ENCODE measurements at places on chromosomes 7 and 10. TPM values are rescaled to one million over a fixed set of nuclear protein-coding genes. Genes with fewer than 3 reads are reported as not detected.

Gene SFTPA1
- total RNA-seq = not detected

DNA sequence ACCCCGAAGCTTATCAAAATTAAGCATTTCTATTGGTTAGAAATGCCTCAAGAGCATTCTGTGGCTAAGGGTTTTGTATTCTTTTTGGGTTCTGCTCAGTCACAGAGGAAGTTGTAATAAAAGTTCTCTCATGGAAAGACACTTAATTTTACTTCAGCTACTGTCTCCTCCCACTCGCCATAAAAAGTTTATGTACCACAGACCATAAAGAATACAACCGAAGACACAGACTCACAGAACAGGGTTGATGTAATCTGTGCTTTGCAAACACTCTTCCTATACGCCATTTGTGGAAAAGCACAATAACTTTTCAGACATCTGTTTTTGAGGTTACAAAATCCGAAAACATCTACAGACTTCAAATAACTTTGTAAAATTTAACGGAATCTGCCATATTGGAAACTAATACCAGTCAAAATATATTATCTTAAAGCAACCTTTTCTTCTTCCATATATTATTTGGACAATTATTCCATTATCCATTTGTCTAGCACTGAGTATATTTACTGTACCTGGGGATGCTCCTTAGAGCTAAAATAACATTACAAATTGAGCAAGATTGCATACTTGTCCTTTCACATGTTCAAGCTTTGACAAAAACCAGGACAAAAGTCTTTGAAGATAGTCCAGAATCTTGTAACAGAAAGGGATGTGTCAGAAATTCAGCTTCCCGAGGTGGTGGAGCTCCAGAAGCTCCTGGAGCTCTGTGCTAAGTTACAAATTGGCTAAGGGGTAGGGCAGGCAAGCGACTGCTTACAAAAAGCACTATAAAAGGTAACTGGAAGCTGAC is 219.0 kb upstream of the MEOX2 start:
- no peak overlapping the region for H3K4me3 ChIP-seq
- H3K27ac ChIP-seq = no peak overlapping the region
- DNase-seq = no peak
- no peaks in the 10 kb centered on the region for H3K27me3 ChIP-seq

DNA sequence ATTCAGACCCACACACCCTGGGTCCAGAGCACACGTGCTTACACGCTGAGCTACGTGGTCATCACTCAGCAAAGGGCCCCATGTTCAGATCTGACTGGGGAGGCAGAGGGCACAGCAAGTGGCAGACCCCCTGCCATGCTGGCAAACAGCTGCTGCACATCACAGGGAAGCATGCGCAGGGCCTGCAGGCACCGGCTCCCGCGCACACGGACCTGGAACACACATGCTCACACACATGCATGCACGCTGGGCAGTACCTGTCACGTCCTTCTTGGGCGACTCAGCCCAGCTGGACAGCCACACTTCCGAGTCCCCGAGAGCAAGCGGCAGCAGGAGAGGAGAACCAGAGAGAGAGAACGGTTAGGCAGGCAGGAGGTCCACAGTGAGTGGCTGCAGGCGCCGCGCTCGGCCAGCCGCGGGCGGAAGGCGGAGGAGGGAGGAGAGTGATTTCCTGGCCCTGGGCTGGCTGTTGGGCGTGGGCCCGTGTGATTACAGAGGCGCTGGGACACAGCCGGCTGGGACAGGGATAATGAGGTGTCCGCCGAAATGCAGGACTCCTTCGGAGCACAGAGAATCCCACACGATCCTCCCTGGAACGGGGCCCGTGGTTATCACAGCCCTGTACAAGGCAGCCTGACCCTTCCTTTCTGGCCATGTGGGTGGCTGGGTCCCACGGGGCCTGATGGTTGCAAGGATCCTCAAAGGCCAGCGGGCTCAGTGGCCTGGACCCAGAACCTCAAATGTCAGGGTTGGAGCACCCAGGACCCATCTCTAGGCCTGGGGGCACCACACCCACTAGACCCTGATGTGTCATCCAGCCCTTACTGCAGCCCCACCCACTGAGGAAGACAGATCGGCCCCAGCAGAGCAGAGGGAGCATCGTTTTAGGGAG is 175.1 kb downstream of the NEURL1 start:
- peak overlapping the region; percentile 63 for H3K4me3 ChIP-seq
- H3K27ac ChIP-seq = peak overlapping the region; percentile 72
- H3K27me3 ChIP-seq = no peaks in the 10 kb centered on the region
- H3K36me3 ChIP-seq = peaks cover 6% of the 10 kb centered on the region

Gene UBTD1
- 1.4 TPM for total RNA-seq

Measured in activated naive CD8-positive, alpha-beta T cell treated with anti-CD3 and anti-CD28 coated beads, Interleukin-2, amount 10 ng/mL, durations not matched to agents 7 days and 5 days (primary cell).